ENCODE measurements at places on chromosomes 13 and 19.

DNA sequence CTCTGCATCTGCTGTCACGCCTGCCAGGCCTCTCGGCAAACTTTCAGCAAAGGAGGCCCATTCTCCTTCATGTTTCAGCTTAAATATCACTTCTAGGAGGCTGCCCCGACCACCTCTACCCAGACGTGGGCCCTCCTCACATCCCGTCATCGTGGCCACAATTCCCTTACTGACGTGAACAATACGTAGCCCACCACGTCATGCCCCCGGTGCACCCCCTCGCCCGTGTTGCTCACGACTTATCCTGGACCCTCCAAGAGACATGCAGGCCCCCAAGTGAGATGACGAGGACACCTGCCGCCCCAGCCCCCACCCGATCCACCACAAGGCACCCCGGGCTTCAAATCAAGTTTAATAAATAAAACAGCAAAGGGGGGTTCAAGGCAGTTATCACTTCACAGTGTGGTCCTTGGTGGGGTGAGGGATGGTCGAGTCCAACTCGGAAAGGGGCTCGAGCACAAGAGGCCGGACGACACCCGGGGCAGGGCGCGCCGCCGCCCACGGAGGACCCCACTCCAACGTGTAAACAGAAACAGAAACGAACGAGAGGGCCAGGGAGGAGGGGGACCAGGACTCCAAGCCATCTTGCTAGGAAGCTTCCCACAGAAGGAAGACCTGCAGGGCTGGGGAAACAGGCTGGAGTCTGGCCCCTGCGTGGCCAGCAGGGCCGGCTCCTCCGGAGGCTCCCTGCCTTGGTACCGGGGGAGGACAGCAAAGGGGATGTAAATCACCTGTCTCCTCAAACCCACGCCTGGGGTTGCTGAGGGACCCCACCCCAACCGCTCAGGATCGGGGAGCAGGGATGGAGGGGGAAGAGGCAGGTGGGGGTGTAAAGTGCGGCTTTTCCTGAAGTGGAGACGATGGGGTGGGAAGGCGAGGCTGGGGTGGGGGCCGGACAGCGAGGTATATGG is 14.3 kb upstream of the PLPP2 start:
- no peak for DNase-seq

DNA sequence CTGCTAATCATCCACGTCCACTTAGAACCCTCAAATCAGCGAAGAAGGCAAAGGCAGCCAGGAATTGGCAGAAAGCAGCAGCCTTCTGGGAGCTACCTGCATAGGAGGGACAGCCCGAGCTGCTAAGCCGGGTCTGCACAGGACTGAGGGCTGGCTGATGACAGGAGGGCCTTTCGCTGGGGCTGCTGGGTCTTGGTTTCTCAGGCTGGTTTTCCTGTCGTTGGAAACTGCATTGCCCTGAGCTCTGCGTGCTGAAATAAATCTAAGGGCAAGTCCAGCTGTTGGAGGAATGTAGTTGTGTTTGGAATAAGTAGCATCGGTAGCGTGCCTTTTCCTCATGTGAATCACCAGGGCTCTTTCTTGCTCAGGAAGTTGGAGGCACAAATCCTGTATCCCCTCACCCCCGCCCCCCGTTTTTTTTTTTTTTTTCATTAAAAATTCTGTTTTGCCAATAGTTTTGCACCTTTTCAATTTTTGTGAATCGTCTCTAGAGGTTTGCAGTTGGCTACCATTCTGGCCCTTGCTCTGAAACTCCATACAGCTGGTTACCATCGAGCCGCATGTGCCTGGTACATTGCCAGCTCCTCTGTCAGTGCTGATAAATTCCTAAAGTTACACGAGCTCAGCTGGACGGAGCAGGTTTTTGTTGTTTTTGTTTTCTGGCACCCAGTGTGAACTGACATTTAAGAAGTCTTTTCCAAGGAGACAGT is 193.9 kb upstream of the RNF113B start:
- DNase-seq = no peak

GRCh38 chr13:110305949-110306339 is 1.0 kb downstream of the COL4A1 start:
- no peak for DNase-seq

DNA sequence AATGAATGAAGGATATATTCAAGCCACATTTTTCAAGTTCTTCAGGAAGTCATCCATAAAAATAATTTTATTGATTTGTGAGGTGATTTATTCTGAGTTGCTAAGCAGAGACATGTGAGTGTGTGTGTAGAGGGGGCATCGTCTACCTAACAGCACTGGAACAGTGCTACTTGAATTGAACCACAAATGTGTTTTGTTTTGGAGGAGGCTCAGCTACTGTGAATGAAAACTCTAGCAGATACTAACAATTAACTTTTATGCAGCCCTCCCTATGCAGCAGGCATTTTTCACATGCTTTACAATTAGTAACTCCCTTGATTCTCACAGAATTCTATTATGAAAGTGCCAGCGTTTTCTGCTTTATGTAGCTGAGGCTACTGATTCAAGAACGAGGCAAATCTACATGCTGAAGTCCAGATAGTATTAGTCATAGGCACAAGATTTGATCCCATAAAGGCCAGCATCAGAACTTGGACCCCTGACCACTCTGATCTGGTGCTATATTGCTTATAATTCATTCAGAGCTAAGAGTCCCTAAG is 103.7 kb downstream of the MYO16 start:
- DNase-seq = no peak

- DNase-seq = no peak
These were observed 14.0 kb downstream of the S1PR2 start for GRCh38 chr19:10217085-10217484.

GRCh38 chr19:13063461-13064091 is 39.1 kb downstream of the LYL1 start:
- no peak for DNase-seq

- DNase-seq = no peak
These were observed at the start of gene CAMSAP3 for GRCh38 chr19:7595466-7596133. Gene CAMSAP3 (plus strand): TSS chr19:7595863. CDS start chr19:7596003, 140 bp downstream.

DNA sequence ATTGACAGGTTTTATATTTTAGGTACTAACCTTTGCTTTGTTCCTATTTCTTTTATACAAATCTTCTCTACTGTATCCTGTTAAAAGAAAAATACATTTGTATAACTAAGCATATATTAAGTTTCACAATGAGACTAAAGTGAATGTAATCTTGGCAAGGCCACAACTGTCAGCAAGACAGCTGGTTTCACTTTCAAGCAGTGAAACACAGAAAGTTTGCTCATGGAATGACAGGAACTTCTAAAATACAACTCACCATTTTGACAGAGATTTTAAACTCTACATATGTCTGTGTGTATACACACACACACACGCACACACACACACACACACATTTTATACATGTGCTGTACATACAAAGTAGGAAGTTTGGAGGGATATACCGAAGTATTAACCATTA is 53.3 kb downstream of the PARP4 start:
- DNase-seq = no peak

GRCh38 chr13:19592657-19593180 is 31.4 kb upstream of the TPTE2 start:
- DNase-seq = no peak

DNA sequence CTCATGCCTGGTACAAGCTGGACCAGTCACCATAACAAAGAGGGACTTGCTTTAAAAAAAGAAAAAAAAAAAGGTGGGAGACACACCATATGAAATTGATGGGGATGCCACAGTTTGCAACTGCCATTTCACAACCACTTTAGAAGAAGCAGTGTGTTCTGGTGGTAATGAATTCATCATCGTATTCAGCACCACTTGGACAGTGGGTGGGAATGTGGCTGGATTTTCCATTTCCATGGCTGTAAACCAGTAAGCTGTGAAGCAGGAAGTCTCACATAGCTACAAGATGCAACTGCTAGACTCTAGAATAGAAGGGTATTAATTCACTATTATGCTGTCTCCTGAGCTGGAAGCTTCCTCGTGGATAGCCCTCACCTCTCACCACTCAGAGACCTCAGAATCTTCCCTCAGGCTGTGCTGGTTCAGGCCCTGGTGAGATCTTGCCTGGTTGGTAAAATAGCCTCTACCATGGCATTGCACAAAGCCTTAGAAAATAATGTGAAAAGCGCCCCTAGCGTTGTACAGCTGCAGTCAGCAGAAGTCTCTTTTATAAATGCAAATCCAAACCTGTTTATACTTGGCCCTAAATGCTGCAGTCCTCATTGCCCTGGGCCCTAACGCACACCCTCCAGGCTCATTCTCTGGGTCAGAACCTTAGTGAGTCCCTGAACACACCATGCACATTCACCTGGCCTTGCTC is 150.7 kb downstream of the KCTD15 start:
- DNase-seq = no peak

DNA sequence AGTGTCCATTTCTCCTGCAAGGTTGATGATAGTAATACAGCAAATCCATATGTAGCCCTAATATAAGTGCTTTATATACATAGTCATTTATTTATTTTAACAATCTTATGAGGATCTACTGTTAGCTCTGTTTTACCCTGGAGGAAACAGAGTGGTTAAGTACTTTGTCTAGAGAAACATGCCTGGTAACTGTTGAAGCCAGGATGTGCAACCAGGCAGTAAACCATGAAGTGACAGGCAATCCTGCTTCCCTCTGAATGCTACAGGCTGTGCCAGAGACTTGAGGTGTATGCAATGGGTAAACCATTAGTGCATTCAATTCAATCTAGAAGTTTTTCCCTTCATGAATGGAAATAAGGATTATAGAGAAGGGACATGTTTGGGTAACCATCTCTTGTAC is 911.0 kb downstream of the PCDH17 start:
- DNase-seq = no peak

DNA sequence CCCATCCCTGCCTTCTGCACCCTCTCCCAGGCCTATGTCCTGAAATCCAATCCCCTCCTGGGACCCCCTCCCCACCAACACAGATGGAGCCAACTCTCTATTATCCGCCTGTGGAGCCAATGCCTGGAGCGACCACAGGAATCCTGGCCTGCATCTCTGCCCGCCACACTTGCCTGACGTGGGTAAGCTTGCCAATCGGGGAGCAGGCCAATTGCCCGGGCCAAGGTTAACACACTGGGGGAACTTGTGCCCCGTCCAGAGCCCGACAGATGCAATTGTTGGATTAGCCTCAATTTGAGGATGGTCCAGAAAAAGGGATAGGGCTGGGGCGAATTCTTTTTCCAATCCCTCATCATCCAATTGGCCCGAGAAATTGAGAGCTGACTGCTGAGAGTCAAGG is 5.9 kb downstream of the WIZ start:
- DNase-seq = no peak

DNA sequence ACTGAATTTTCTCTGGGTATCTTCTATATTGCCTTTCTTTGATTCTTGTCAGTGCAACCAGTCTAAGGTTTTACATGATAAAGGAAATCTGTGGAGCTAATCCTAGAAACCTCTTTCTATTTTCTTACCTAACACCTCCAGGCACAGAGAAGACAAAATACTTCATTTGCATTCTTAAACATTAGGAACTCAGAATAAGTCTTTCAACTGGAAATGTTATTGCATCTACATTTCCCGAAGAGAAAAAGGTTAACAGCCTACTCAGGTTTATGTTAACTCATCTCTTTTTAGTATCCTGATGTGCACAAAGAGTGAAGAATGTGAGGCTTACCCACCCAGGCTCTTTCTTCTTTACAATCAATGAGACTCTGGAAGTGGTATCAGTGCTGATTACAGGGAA is 106.7 kb downstream of the PCCA start:
- no peak for DNase-seq

GRCh38 chr19:10935371-10936059 is 6.9 kb downstream of the TIMM29 start:
- DNase-seq = no peak

GRCh38 chr13:31081316-31081715 is 80.4 kb downstream of the HSPH1 start:
- no peak for DNase-seq

GRCh38 chr19:29800100-29800825 is 11.5 kb upstream of the CCNE1 start:
- DNase-seq = no peak

DNA sequence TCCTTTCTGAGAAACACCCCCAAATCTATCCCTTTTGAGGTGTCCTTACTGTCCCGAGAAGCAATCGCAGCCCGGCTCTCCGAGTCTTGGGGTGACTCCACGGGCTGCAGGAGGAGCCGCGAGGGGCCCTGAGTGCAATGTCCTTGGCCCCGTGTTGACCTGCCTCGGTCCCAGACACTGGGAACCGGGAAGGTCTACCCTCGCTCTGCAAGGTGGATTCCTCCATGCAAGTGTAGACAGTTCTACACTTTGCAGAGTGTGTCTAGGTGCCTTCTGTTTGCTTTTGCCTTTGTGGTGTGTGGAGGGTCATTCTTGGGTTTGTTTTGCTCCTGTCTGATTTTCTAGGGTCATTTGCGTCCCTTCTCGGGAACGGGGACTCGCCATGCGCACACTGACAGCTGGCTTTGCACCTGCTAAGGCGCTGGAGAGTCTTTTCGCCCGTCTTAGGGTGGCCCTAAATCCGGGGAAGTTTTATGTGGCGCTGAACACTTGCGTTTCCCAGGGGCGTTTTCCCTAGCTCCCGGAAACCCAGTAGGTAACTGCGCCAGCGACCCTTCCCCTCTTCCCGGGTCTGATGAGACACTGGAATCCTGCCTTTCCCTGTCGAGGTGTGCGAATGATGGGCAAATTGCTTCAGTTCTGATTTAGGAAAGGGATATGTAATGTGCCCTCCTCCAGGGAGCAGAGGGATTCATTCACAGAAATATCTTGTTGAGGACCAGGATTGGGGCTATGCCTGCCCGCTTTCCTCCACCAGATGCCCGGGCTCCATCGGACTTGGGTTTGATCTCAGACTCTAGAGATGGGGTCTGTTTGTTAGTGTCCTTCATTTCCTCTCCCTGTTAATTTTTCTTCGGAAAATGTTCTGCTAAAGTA is 755 bp downstream of the SERTM1 start:
- DNase-seq = no peak

DNA sequence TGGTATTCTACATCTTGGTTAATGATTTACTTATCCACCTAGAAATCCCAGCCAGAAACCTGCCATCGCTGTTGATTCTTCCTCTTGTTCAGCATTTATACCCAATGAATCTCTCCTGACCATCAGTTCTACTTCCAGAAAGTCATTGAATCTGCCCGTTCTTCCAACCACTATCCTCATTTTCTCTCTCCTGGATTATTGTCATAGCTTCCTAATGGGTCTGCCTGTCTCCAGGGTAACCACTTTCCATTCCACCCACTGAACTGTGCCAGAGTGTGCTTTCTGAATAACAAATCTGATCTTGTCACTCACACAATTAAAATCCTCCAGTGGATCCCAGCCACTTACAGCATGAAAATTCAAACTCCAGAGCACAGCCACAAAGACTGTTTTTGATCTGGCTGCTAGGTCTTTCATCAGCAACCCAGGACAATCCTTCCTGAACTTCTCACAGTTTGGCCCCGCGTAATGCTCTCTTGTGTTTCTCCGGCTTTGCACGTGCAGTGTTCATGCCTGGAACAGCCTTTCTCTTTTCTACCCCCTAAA is 330.6 kb downstream of the SPRY2 start:
- DNase-seq = no peak

Data from DND-41 (cell line).